ENCODE measurements at places on chromosomes 11 and 22.

DNA sequence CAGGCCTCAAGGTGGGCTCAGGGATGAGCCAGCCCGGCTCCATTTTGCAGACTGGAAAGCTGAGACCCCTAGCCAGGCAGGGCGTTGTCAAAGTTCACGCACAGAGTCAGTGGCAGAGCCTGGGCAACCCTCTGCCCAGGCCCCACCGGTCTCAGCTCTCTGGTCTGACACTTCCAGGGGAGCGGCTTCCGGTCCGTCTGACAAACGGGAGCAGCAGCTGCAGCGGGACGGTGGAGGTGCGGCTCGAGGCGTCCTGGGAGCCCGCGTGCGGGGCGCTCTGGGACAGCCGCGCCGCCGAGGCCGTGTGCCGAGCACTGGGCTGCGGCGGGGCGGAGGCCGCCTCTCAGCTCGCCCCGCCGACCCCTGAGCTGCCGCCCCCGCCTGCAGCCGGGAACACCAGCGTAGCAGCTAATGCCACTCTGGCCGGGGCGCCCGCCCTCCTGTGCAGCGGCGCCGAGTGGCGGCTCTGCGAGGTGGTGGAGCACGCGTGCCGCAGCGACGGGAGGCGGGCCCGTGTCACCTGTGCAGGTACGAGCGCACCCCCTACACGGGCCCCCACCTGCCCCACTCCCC, 36.0 kb downstream of the CD6 start:
- no peak for DNase-seq

GRCh38 chr11:19800714-19801519, 88.3 kb downstream of the NAV2 start:
- no peak for DNase-seq

- no peak for DNase-seq
These were observed 755 bp downstream of the NRIP3 start for GRCh38 chr11:9002920-9003572.

DNA sequence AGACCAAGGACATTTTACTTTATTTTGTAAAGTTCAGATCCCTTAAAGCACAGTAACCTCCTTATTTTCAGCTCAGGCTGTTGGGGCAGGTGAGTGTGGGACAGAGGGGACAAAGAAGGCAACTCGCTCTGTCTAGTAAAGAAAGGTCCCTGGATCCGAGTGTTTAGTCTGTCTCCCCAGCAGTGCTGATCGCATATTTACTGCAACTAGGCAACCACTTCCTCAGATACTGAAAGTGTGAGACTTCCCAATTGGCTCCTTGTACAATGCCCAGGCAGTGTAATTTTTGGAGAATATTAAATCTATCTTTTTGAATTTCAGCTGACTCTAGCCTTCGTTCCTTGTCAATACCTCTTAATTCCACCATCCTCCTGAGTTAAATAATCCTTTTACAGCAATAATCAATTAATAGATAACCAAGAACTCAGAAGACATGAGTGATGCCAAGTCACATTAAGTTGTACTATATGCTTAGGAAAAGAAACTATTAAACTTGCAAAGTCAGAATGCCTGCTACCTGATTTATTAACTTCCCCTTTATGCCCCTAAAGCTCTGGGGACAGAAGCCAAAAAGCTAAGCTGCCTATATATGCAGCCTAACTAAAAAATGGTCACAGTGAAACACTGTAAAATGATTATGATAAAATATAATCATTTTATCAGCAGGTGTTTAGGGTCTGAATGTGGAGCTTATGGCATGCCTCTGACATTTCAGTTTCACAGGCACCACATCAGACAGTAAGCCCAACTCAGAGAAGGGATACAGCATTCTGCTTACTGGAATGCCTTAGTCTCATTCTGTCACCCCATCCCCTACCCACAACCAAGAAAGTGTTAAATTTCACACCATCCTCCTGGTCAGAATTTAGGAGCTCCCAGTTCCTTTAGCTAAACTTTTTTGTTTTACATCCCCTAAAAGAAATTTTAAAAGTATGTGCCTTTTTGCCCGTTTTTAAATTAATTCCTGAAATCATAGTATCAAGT, 138.7 kb downstream of the TRIM44 start:
- no peak for DNase-seq

DNA sequence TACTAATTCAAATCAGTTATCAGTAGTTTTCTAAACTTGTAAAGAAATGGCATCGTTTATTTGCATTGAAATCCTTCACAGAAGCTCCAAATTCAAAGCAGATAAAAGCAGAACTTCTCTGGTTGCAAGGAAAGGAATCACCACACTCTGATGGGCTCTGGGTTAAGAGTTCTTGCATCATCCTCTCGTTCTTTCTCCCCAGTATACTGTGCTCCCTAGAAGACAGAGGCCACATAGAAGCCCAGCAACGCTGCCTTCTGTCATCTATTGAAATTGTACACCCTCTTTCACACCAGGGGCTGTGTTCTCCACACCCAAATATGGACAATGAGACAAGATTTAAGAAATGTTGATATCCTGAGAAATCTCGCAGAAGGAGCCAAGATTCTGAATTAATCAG, 29.3 kb downstream of the FAT3 start:
- no peak for DNase-seq

DNA sequence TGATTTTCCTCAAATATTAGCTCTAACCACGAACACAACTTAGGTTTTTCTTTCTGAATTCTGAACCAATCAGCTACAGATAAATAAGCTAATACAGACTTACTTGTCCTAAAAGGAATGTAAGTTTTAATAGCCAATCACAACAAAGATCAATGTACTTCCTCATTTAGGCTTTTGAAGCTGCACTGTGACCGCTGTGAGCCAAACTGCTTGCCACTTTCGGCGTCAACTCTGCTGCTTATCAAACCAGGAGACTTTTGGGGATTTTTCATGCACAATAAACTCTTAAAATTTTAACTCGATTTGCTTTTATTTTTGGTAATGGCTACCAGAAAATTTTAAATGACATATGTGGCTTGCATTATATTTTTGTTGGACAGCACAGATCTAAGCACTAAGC, 92.5 kb downstream of the TMPRSS5 start:
- DNase-seq, result no peak

DNA sequence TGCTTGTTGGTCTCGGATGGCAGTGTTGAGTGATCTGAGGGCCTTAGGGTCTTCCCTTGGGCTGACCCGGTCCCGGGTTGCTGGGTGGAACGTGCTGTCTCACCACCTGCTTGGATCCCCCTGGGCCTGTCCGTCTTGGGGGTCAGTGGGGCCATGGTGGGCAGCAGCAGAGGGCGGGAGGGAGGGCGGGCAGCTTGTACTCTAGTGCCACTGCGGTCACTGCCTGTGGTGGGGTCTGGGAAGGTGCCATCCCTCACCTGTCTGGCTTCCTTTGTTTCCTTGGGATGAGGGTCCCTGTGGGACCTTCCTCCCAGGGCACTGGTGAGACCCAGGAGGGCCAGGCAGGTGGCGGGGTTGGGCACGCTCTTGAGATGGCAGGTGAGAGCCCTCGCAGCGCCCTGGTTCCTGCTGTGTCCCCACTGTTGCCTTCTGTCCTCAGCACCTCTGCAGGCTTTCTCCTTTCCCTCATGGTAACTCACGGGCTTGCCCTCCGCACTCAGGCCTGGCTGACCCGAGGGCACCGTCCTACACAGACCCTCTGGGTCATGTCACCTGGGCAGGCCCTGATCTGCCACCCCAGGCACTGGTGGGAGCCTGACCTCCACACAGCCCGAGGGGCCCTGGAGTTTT, 34.2 kb downstream of the TBC1D22A start:
- DNase-seq, result no peak

DNA sequence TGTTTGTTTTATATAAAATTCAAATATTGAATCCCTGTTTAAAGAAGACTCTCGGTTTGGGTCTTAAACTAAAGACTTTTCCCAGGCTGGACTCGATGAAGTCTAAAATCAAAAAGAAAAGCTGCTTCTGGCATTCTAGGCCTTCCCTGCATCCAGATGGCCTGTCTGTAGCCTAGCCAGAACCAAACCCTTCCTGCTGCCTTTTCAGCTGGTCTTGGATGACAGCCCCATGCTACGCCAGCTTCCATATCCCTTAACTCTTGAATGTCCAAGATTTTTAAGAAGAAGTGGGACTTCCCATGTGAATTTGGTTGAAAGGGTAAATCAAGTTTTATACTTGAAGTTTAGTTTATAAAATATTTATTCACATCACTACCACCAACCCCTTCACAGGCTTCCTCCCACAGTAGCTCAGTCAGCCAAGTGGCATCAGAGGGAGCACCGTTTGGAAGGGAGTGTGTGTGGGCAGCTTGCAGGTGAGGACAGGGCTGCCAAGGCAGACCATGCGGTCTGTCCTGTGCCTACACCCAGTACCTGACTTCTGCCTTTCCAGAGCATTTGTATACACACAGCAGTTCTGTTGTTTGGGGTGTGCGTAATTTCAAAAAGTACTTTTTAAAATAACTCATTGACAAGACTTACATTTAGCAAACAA, 18.2 kb upstream of the PSMA1 start:
- no peak for DNase-seq

GRCh38 chr11:86671531-86672006, 847 bp downstream of the ME3 start:
- no peak for DNase-seq

DNA sequence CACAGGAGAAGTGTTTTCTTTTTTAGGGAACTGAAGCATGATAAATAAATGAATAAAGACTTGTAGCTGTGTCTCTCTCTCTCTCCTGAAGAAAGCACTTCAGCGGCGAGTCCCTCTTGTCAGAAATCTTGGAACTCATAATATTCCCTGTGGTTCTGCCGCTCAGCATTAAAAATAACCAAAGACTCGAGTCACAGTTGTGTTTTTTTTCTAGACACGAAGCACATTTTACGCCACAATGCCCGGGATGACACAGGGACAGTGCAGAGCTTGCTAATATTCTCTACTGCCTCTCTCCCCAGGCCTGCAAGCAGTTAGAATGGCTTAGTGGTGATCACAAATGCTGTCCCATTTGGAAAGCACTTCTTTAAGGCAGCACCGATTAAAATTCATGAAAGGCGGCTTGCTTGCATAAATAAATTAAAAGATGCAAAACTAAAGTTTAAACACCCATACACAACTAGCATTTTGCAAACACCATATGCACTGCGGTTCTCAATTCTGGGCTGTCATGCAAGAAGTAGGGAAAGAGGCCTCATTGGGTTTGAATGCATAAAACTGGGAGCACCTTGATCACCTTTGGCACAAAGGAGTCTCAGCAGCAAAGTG, 597.4 kb downstream of the SOX6 start:
- DNase-seq, result no peak

- DNase-seq, result no peak
These were observed 95.1 kb downstream of the PARVA start for GRCh38 chr11:12472401-12473005.

DNA sequence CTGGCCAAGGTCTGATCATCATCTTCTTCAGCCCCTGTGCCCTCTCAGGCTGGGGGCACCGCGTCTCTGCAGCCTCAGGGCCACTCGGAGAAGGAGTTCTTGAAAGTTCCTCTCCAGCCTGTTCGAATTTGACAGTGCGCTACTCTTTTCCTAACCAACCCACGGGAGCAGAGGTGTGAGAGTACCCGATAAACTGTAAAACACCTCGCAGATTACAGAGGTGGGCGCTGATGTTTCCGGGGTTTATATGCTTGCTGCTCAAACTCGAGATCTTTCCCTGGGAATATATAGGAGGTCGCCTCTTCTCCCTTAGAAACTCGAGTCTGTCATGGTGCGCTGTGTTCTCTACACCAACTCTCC, 515 bp downstream of the CTR9 start:
- DNase-seq, result no peak
